ENCODE measurements at places on chromosomes 6 and 20.

GRCh38 chr6:14593286-14593685, 475.7 kb downstream of the CD83 start:
- no peak for DNase-seq

DNA sequence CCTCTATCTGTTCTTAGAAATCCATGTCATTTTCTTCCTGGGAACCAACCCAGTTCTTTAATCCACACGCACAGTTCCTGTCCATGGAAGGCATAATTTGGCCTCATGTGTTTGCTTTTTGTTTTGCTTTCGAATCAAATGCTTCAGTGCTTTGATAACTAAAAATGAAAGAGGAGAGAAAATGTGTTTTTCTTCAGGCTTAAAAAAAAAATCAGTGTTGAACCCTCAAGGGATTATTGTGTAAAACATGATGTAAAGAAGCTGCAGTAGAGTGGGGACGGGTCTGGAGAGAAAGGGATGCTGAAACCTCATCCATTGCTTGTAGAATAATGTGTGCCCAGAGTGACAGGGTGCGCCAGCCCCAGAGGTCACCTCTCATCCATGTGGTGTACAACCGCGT, 197.5 kb upstream of the JARID2 start:
- DNase-seq: no peak

DNA sequence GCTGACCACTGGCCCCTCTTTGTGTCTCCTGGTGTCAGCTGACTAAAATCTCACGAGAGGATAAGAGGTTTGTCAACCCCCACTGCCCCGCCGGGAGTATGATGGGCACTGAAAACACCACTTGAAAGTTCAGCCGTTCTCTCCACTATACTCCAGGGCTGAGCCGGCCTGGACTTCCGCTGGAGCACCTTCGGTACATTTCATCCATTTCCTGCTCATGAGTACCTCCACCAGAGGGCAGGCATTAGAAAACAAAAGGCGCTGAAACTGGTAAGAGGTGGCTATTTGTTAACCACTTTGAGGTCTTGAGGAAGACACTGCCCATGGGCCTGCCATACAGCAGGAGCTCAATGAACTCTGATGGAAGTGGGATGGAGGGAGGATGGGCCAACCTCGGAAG, 17.9 kb upstream of the ANKRD60 start:
- no peak for DNase-seq

- no peak for DNase-seq
Observed at GRCh38 chr6:153373869-153374268, 242.8 kb upstream of the RGS17 start.

DNA sequence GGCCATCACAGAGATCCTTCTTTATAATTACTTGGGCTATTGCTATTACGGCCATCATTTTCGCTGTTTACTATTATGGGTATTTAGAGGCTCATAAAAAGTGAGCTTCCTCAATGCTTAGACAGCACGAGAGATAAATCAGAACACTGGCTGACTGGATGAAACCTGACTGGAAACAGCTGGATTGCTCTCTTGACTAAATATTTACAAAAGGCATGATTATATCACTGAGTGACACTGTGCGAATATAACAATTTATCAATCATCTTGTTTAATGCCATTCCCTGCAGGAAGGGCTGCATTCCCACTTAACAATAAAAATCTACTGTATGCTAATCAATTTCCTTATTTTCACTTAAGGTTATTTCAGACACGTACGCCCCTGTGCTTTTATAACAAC, 260.1 kb upstream of the ARID1B start:
- no peak for DNase-seq

- DNase-seq: no peak
Observed at GRCh38 chr6:127342296-127342945, 988 bp downstream of the ECHDC1 start.

GRCh38 chr20:57325632-57326356, 3.8 kb upstream of the SPO11 start:
- DNase-seq: no peak
